ENCODE measurements at places on chromosomes 11 and 22.

DNA sequence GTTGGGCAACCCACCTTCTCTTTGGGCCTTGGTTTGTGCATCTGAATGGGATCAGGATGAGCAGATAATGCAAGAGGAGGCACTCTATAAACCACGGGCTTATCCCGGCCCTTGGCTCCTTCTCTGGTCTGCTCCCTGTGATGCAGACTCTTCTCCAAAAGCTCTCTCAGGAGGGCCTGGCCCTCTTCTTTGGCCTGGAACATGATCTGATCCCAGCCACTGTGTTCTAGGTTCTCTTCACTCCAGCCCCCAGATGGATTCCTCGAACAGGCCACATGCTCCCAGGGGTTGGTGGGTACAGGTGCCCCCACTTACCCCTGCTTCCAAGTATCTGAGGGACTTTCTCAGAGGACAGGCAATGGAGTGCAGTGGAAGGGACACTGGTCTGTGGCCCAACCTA is 8.7 kb upstream of the UCP3 start:
- DNase-seq = no peak

- no peak for DNase-seq
Observed at GRCh38 chr11:17392872-17393271, 4.4 kb upstream of the KCNJ11 start.

DNA sequence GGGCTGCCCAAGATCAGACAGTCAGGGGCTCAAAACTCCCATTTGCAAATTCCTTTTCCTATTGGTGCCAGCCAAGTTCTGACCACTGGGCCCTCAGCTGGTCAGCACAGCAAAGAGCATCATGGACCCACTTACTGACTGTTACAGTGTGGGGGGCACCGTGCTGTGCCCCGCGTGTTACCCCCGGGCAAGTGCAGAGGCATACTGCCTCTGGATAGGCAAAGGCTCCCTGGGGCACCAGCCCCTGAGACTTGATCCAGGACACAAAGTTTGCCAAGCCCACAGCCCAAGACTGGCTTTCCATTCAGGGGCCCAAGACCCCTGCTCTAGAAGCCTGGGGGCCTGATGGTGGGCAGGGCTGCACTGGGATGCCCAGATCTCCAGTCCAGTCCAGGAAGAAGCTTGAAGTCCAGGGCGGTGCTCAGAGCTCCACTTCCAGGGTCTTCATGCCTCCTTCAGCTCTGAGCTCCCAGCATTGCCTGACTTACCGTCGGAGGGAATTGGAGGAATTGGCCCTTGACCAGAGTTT is 6.6 kb downstream of the LRRC32 start:
- DNase-seq = no peak

- DNase-seq = no peak
Observed at GRCh38 chr11:121426476-121427399, 25.4 kb upstream of the SORL1 start.

- no peak for DNase-seq
Observed at GRCh38 chr11:45076761-45077160, 69.7 kb upstream of the PRDM11 start.

- peak; percentile 24 for DNase-seq
Observed at GRCh38 chr11:134207538-134208239, 16.1 kb downstream of the NCAPD3 start.

GRCh38 chr11:65047581-65048422 is 6.8 kb downstream of the SAC3D1 start:
- DNase-seq = no peak

DNA sequence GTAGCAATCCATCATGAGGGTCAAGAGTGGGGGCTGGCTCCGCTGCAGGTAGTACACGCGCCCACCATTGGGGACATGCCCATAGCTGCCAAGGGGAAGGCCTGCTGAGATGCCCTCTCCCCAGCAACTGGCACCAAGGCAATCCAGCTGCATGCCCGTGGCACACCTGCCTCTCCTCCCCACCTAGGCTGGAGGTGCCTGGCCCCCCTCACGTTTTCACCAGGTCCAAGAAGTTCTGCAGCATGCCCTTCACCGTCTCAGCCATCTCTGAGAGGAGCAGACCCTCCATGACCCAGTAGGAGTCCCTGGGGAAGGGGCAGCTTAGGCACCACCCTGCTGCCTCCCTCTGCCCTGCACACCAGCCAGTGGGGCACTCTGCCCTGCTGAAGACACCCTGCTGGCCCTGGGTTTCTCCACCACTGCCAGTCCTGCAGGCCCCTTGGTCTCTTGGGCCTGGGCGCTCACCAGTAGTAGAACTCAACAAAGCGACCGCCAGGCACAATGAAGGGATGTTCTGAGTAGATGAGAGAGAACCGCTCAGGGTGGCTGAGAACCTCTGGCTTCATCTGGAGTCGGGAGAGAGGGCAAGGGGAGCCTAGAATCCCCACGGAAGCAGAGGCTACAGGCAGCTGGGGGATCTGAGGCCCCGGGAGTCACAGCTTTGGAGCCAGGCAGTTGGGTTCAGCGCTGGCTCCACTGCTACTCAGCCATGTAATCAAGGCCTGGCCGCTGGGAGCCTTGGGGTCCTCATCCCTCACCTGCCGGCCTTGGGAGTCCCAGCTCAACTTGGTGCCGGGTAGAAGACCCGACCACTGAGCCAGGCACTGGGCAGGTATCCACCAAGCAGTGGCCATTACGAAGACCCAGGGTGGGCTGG is 17.8 kb downstream of the TREH start:
- no peak for DNase-seq
